Hematopoietic multipotent progenitor cell treated with erythropoietin and hydrocortisone succinate and interleukin-3 and kit ligand, for 8 days (in vitro differentiated cells): ENCODE measurements at places on chromosomes 7 and 10.
A peak's percentile ranks its signal among the peaks of the same experiment; 100 is the strongest.

- DNase-seq, result no peak
Observed at GRCh38 chr7:47477191-47478016, 104.5 kb downstream of the TNS3 start.

GRCh38 chr10:97065686-97066660, 119.8 kb downstream of the SLIT1 start:
- DNase-seq, result no peak

DNA sequence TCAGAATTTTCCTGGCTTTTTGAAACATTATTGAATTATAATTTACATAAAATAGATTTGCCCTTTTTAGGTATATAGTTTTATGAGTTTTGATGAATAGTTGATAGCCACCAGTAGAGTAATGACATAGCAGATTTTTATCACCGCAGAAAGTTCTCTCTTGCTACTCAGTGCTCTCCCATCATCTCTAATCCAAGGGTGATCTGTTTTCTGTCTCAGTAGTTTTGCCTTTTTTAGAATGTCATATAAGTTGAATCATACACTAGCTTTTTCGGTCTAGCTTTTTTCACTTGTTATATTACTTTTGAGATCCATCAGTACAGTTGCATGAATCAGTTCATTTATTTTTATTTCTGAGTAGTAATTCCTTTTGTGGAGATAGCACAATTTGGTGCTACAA, 17.9 kb downstream of the RSBN1L start:
- no peak for DNase-seq

GRCh38 chr10:12269056-12269455, 73.1 kb downstream of the CDC123 start:
- DNase-seq, result no peak

DNA sequence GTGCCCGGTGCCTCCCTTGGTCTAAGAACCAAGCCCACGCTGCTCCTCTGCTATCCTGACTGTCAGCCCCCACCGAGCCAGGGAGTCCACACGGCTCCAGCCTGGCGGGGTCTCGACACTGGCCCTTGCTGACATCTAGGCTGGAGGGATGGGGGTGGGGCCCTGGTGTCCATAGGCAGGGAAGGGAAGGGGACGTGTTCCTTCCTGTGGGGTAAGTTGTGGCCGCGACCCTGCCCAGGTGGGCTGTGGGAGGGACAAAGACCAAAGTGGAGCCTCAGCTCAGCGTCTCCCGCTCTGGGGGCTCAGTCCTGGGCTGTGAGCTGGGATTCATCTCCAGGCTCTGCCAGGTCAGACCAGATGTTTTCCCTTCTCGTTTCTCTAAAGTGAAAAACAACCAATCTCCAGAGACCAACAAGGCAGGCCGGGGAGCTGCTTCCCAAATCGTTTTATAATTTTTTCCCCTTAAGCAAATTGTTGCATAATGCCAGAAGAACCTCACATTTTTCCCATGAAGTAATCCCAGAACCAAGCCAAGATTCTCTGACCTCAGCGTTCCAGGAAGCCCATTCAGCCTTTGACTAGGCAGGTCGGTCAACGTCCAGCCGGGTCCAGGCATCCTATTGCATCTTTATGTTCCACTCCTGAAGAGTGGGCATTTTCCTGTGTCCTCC, 101.2 kb downstream of the RGS10 start:
- no peak for DNase-seq

DNA sequence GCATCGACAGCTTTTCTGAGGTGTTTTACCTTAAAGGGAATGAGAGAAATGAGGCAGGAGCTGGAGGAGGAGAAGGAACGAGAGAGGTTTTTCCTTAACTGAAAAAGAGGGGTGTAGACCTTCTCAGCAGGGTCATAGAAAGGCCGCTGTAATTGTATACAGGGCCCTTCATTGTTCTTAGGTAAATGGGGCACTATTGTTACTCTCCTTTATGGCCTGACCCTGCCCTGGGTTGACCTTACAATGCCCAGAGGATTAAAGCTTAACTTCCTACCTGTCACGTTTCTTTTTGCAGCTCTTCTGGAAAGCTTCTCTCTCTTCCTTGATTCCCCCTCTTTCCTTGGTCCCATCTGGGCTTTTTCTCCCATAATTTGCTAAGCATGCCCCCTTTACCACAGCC, 13.7 kb upstream of the PDLIM1 start:
- DNase-seq, result no peak

DNA sequence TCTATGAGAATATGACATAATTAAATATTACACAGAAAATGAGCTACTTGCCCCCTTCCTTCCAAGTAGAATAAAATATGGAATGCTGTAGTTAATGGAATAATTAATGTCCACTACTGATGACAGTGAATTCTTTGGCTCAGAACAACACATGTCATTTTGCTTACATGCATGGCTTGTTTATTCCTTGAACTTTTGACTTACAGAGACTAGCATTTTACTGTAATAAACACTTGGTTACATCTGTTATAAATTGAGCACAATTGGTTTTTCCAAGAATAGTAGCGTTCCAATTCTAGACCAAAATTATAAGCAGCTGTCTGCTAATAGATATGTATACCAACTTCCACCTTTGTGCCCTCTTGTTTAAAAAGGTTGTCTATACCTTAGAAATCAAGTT, 286.7 kb downstream of the OTUD1 start:
- DNase-seq, result no peak

DNA sequence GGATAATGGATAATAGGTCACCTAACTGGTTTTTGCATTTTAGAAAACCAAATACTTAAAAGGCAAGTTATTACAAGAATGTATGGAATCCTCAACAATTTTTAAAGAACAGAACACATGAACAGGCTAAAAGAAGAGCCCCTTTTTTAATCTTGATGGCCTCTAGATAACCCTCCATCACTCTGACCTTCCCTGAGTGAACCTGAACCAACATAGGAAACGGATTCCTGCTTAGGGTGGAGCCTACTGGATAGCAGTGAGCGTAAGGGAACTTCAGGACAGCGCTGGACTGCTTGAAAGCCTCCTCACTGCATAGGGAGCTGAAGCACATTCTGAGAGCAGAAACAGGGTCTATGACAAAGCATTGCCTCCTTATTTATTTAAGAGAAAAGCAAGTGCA, 20.5 kb downstream of the TRPV5 start:
- DNase-seq, result no peak

GRCh38 chr10:14219411-14219810, 111.3 kb downstream of the FRMD4A start:
- no peak for DNase-seq

- DNase-seq, result no peak
Observed at GRCh38 chr10:107496594-107496993, 332.1 kb upstream of the SORCS1 start.

GRCh38 chr7:157625973-157626742, 289.4 kb downstream of the DNAJB6 start:
- no peak for DNase-seq

- DNase-seq, result no peak
Observed at GRCh38 chr7:37669818-37670217, 13.7 kb upstream of the GPR141 start.

GRCh38 chr7:34269084-34269483, 363.7 kb downstream of the BMPER start:
- no peak for DNase-seq

DNA sequence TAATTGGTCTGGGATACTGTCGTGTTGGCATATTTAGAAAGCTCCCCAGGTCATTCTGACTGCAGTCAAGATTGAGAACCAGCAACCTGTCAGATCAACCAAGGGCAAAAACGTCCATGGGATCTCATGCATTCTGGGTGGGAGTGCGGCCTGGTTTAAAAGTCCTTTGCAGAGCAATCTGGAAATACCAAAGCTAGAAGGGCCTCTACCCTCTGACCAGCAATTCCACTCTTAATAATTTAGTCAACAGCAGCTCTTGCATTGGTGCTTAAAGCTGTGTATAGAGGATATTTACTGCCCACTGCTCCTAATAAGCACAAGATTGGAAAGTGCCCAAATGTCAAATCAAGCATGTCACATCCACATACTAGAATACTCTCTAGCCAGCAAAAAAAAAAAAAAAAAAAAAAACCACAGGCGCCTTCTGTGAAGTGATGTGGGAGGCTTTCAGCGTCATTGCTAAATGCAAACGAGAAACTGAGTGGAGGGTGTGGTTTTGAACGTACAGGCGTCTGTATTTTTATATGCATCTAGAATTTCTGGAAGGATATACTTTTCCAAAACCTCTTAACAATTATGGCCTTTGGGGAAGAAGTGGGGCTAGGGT, 44.8 kb upstream of the HSPA12A start:
- DNase-seq, result no peak

GRCh38 chr7:55082228-55082603, 63.4 kb downstream of the EGFR start:
- no peak for DNase-seq

- DNase-seq, result no peak
Observed at GRCh38 chr7:95481271-95482165, 4.2 kb upstream of the ASB4 start.

DNA sequence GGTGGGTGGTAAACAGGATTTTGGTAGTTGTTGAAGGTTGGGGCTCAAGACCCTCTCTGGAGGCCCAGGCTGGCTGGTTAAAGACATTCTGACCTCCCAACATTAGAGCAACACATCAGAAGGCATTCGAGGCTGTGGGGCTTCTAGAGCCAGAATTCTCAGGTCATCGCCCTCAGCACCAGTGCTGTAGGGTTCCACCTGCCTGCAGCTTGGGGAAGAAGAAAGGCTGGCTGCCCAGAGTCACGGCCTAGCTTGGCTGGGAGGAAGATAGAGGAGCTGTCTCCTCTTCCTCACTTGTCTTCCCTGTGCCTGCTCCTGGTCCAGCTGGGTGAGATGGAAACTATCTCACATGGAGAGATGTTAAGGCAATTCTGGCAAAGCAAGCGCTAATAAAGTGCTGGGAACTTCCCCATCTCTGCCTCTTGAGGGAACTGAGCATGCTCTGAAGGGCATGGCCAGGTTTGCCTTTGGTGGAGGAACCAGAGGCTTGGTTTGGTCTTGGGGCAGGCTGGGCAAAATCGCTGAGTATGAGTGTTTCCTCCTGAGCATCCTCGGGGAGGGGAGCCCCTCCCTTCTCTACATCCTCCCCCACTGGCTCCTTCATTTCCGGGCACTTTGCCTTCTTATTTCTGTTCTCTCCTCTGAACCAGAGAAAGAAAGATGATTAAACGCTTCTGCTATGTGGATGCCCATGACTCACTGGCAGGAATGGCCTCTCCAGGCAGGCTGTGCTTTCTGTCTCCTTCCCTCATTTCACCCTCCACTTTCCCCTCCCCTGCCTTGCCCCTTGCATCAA, 509.0 kb upstream of the PODXL start:
- no peak for DNase-seq

GRCh38 chr7:100157334-100158228, 942 bp downstream of the TRAPPC14 start:
- DNase-seq, result no peak

DNA sequence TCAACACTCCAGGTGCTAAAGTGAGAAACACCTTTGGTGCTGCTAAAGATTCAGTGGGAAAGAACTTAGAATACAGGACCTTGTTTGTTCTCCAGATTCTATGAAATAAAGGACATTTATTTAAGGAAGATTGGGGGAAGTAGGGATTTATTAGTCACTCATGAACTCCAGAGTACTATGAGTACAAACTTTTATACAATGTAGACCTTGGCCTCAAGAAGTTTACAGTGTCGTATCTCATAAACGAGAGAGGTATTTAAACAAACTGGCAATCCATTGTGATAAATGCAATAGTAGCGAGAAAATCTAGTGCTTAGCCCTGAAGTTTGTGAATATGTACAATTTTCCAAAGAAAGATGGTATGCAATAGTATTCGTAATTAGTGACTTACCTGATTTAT, 59.1 kb downstream of the TES start:
- no peak for DNase-seq

GRCh38 chr7:151876899-151877777, at the start of gene PRKAG2:
Gene PRKAG2, minus strand, starts transcription at chr7:151877115. Its CDS starts 495 bp downstream, at chr7:151876620.
- DNase-seq, result peak; percentile 38

DNA sequence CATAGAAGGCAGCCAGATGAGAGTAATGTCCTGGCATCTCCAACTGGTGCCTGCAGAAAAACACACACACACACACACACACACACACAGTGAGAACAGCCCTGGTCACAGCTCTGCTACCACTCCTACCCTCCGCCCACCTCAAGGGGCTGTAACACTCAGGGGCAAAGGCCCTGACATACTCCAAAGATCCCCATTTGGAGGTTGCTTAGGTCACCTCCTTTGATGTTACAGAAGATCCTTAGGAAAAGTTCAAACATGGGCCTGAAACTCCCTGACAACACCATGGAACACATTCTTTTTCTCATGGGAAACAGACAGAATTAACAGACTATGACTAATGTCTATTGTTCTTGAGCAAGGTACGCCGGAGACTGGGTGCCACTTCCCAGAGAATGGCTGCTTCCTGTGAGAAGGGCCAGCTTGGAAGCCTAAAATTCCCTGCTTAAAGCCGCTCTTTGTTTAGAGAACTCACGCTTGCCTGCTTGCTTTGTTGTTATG, 27.7 kb downstream of the DENND11 start:
- no peak for DNase-seq

GRCh38 chr10:33536508-33536907, 202.0 kb upstream of the NRP1 start:
- DNase-seq, result no peak

GRCh38 chr7:100855515-100855914, 3.0 kb downstream of the SLC12A9 start:
- no peak for DNase-seq

DNA sequence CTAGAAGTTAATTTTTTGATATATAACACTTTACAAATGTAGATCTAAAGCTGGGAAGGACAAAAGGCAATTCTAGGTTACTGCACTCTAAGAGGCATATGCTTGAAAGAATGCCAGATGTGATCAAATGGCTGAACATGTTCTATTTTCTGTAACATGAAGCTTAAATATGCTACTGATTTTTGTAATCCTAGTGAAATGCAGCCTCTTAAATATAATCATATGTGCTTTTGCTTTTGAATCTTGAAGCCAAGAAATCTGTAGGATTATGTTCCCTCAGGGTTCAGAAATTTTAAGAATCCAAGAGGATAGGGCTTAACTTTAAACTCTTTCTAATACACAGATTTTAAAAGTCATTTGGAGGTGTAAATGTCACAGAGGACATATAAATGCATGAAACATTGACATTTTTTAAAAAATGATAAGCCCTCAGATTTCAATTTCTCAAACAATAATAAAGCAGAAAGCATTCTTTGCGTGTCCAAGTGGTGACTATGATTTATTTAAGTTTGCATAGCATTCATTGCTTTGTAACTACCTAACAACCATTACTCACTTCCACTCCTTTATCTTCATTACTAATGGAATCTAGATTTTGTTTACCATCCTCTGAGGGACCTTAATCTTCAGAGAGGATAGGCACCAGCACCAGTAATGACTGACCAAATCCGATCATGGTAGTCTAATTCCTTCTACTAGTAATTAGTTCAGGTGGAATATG, 170.4 kb downstream of the MAGI2 start:
- DNase-seq, result no peak

- DNase-seq, result no peak
Observed at GRCh38 chr7:47500103-47500563, 81.8 kb downstream of the TNS3 start.

GRCh38 chr7:141587304-141587703, 36.1 kb downstream of the AGK start:
- DNase-seq, result no peak

DNA sequence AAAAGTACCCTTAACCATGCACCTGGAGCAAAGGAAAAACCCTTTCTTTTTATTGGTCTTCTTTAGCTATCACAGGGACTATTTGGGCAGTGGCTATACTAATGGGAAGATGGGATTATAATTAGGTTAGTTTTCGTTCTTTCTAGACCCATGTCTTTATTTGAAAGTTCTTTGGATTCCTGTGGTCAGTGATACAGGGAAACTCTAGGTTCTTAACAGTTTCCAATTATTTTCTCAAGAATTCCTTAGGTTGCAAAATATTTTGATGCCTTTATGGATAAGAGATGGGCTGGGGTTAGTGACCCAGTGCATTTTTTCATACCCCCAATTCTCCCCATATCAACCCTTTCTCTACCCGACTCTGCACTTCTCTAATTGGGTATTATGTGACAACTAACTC, 49.0 kb downstream of the ADD3 start:
- DNase-seq, result no peak
